ENCODE measurements at places on chromosomes 7 and 10.

DNA sequence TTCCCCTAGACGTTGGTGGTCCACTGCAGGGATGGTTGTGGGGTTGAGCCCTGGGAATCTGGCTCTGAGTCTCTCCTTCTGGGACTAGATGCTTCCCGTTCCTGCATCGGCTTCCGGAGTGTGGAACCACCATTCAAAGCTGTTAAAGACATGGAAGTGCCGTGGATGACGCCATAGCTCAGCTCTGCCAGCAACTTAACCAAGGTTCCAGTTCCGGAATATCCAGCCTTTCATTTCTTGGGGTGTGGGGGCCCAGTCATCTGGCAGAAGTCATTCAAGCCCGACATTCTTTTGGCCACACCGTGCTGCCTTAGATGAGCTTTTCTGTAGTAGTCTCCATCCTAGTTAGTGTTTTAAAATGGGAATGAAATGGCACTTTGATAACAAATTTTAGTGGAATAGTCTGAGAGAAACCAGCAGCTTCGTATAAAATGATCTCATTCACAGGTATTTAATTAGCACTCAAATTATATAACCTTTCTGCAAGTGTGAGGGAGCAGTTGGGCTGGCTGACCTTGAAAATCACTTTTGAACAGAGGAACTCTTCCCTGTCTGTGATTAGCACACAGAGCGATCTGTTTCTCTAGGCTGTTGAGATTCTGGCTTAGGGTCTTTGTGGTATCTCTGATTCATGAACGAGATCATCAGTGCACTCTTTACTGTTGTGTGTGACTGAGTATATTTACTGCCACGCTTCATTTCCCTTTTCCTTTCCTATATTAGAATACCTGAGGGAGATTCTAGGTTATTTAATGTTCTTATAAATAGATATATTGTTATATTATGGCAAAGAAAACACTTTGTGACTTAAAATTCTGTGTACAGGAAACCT, 19.9 kb downstream of the LMTK2 start:
- no peak for DNase-seq

- DNase-seq, result no peak
Observed at GRCh38 chr10:15695852-15696251, 23.9 kb downstream of the ITGA8 start.

GRCh38 chr10:97590082-97590747, 694 bp downstream of the C10orf62 start:
- no peak for DNase-seq

DNA sequence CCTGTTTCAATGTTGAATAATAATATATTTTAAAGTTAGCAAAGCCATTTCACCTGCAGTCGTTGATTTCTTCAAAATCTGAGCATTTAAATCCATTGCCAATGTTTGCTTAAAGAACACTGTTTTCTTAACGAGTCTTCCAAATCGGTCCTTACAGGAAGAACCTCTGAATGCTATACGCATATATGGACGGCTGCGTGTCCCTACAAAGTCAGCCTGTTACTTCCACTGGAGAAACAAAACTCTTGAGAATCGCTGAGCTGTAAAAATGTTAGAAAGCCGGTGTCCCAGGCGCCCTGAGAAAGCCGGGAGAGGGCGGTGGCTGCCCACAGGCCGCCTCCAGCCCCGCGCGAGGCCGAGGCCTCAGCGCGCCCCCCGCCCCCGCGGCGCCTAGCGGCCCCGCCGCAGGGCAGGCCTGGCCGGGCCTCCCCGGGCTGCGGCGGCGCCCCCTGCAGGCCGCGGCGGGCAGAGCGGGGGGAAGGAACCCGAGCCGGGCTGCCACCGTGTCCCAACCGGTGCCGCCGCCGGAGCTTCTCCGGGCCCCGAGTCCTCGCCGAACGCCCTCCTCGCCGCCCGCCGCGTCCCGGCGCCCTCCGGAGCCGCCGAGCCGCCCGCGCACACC, at the start of gene FHIP2A:
Gene FHIP2A, plus strand, starts transcription at position 488 of the 622 bp plus-strand sequence. CDS start 299 bp downstream, outside the sequence.
- peak; percentile 86 for DNase-seq

DNA sequence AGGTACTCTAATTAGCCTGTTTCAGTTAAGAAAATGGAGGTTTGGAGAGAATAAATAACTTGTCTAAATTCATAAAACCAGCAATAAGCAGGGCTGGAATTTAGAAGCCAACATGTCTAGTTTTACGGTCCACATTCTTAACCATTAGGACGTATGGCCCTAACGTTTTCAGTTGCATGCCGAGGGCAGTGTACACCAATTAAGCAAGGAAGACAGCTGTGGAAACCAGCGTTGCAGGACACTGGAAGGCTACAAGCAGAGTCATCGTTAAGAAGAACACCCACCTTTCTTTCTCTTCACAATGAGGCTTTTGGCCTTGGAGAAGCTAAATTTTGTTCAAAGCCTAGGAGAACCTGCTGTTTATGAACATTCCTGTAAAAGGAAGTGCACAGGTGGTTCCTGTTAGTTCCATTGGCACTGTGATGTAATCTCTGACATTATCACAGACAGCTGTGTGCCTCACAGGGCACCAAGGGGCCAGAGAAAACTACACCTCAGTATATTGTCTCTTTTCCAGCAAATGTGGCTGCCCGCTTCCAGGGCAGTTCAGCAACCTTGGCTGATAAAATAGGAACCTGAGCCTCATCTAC, 21.0 kb downstream of the MPP7 start:
- no peak for DNase-seq

GRCh38 chr7:46321556-46322205, 400.6 kb upstream of the IGFBP3 start:
- peak; percentile 42 for DNase-seq

- DNase-seq, result peak; percentile 59
Observed at GRCh38 chr10:77939561-77940001, 13.0 kb upstream of the DLG5 start.

- DNase-seq, result no peak
Observed at GRCh38 chr7:2307690-2308107, 6.5 kb downstream of the SNX8 start.

- peak; percentile 57 for DNase-seq
Observed at GRCh38 chr10:5692461-5693358, 8.1 kb downstream of the TASOR2 start.

DNA sequence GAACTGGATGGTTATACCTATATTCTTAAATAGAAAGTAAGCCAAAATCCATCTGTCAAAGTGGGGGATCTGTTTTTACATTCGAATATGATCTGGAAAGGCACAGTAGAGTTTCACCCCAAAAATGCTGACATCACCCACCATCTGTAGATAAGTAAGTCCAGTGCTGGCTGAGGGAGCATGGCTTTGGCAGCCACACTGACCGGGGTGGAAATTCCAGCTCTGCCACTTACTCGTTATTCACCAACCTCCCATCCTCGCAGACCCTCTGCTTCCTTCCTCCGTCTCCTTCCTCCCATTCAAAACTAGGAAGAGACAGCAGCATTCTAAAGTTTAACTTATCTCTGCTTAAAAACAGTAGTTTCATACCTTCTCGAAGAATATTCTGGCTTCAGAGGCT, 84.9 kb upstream of the GATA3 start:
- peak; percentile 15 for DNase-seq

- no peak for DNase-seq
Observed at GRCh38 chr7:25496476-25497368, 268.4 kb upstream of the NPVF start.

GRCh38 chr10:28906011-28906411, 228.7 kb downstream of the BAMBI start:
- peak; percentile 35 for DNase-seq

GRCh38 chr10:108735380-108735779, 1187.9 kb downstream of the XPNPEP1 start:
- no peak for DNase-seq

DNA sequence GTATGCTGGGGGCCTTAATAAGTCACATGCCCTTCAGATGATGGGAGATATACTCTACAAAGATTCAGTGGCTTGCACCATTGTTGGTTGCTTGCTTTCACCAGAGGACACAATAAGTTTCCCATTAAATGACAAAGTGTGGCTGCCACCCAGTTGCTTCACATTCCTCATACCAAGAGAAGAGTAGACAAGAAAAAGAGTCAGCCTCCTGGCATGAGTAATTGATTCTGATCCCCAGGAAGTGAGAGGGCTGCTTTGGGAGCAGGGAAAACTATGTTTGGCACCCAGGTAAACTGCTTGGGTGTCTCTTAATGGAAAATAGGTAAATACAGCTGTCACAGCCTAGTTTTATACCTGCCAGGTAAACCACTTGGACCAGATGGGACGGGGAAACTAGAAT, 66.7 kb upstream of the IL6 start:
- no peak for DNase-seq

DNA sequence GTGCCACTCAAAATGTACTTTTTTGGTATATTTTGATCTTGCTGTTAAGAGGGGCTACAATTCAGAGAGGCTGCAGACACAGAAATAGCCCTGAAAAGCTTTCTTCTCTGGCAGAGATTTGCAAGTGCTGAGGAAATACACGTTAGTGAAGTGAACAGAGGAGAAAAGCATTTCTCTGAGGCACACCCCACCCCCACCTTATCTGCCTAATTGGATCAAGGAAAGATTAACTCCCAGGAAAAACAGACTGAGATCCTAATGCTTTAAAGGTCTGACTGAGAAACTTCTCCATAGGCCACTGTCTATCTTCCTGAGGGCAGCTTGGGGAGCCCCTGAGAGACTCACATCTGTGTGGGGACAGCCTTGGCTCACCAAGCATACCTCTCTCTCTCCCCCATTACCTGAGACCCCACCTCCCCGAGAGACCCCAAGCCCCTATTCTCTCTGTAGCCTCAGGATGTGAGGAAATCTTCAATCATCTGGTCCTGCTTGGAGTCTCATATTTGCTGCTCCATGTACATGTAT, 14.8 kb upstream of the AKR1C3 start:
- DNase-seq, result no peak

DNA sequence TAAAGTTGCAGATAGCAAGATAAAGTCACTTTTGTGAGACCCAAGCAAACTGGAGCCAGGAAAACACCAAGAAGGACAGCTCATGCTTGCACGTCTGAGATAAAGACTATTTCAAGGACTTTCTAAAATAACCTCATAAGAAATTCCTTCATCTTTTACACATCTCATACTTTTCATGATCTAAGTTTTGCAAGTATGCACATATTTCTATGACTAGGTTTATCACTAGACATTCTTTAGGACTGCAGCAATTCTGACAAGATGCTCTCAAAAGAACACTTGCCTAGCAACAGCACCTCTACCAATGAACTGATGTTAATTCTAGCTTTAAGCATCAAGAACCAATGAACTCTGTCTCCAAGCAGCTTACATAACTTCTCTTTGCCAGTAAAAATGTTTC, 457.6 kb downstream of the SEMA3D start:
- peak; percentile 70 for DNase-seq

GRCh38 chr10:111209692-111210091, 132.9 kb downstream of the ADRA2A start:
- no peak for DNase-seq

DNA sequence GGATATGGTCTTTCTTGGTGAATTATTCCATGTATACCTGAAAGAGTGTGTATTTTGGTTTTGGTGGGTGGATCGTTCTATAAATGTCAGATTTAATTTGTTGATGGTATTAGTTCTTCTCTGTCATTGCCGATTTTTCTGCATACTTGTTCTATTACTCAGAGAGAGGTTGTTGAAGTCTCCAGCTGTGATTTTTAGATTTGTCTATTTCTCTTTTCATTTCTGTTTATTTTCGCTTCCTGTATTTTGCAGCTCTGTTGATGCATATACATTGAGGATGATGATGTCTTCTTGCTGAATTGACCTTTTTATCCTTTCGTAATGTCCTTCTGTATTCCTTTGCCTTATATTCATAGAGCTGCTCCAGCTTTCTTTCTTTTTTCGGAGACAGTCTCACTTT, 12.1 kb upstream of the BHLHA15 start:
- DNase-seq, result no peak

DNA sequence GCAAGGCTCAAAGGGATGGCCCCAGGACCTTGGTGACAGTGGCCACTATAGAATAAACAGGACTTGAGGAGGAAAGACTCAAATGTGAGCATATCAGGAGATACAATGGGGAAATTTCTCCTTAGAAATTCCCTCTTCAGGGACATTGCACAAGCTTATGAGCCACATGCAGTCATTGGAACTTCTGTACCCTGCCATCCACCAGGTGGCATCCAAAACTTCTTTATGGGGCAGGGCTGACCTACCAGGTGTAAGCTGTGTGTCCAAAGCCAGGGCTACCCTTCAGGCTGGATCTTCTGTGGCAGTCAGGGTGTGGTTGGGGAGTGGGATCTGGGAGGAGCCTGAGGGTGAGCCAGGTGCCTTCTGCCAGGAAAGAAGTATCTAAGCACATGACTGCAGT, 36.6 kb upstream of the LRRC18 start:
- no peak for DNase-seq

DNA sequence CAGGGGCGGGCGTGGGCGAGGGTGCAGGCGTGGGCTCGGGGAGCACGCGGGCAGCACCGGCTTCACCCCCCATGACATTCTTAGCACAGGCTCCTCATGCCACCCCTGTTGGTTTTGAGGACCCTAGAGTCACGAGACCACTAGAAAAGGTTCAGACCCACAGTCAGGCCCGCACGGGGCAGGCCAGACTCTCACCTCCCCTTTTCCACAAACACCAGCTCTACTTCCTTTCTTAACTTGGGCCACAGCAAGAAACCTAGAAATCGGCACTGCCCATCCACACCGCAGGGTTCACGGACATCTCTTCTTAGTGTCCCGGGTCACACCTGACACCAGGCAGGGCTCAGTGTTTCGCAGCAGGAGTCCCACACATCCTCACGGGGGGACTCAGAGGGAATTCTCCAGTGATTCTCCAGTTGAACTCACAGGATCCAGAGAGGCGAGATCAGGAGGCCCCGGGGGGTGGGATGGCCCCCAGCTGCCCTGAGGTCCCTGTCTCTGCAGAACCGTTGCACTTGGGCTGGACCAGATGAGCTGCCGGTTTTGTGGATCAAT, 52.0 kb downstream of the JAKMIP3 start:
- no peak for DNase-seq

GRCh38 chr7:4764402-4765007, 10.9 kb upstream of the AP5Z1 start:
- DNase-seq, result no peak

- DNase-seq, result no peak
Observed at GRCh38 chr10:34241226-34242000, 573.7 kb downstream of the PARD3 start.

GRCh38 chr7:785416-785815, 46.9 kb upstream of the SUN1 start:
- no peak for DNase-seq

- DNase-seq, result no peak
Observed at GRCh38 chr7:127536741-127537140, 48.7 kb downstream of the GCC1 start.

GRCh38 chr10:34957531-34957930, 132.6 kb downstream of the CUL2 start:
- DNase-seq, result no peak

GRCh38 chr7:106462914-106463482, 178.2 kb upstream of the NAMPT start:
- no peak for DNase-seq

GRCh38 chr7:80997841-80998240, 79.0 kb upstream of the SEMA3C start:
- DNase-seq, result no peak

GRCh38 chr10:120381931-120382330, 75.1 kb upstream of the PLPP4 start:
- DNase-seq, result no peak

DNA sequence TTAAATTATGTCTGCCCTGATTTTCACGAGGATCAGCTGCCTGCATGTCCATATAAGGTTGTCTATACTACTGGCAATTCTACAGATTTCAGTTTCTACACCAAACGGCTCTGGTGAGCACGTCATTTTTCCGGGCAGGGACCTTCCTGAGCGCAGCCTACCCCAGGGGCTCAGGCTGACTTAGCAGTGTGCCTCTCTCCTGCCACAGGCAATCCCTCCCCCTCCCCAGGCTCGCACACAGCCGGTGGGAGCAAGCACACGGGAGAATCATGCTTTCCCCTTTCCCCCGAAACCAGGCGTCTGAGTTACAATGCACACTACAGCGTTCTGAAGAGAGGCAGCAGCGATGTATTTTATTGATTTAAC, 1.7 kb downstream of the KLF6 start:
- DNase-seq, result peak; percentile 93

All from umbilical cord (tissue), 2 donors.